ENCODE measurements at places on chromosomes 12 and 14.

DNA sequence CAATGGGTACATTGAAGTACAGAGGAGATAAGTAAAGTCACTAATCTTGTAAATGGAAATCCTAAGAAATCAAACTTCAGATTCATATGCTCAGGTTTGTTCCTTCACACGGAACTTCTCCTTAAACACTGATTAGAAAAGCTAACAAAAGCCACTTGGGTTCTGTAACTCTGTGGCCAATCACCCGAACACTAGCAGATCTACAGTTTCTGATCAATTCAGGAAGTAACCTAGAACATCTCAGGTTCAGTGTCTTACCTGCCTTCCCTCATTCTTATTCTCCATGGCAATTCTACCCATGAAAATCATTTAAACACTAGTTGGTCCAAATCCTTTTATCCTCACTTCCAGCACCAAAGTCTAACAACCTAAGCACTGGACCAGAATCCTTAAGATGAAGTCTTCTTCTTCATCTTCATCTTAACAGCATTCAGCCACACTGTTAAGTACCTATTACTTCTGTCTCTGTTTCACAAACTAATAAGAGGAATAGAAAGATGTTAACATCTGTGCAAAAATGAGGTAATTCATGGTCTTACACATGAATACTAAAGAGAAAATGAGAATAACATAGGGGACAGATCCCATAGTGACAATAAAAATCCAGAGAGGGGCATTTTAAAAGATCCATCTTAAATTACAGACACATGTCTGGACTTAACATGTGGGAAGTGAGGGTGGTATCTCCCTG lies 184.5 kb downstream of the SSPN start:
- no peak for DNase-seq

GRCh38 chr14:92427096-92427495 lies 86.5 kb upstream of the RIN3 start:
- DNase-seq, result no peak

DNA sequence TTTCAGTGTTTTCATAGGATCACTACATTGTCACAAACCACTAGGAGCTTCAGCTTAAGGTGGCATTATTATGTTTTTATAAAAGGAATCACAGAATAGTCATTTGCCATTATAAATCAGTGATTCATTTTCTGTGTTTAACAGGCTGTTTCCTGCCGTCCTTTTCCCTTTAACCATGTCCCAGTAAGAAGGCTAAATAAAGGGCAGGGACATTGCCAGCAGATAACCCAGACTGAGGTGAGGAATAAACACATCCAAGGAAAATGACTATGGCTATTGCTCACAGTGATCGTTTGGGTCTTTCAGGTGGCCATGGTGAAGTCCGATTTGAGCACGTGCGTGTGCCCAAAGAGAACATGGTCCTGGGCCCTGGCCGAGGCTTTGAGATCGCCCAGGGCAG lies 17.9 kb upstream of the ALDH2 start:
- no peak for DNase-seq

GRCh38 chr12:100720016-100720654 lies 74.4 kb upstream of the ANO4 start:
- no peak for DNase-seq

DNA sequence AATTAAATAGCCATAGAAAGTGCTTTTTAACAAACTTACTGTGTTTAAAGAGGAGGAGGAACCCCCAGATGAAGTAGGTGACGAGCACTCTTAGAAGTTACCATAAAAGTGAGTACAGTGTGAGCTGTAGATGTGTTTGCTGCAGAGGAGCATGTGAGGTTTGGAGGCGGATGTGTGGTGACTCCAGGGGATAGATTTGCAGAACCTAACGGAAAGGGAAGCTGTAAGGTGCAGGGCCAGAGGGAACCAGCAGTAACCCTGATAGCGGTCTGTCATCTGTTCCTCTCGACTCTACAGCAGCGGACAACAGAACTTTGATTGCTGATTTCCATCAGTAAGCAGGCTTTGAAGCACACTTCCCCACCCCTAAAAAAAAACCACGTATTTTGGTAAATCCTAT lies 5.2 kb downstream of the CALM1 start:
- no peak for DNase-seq
